NCI-H748 treated with DMSO at 0.1 percent for 48 hours (cell line): ENCODE measurements at places on chromosomes 3 and 15.
A peak's percentile ranks its signal among the peaks of the same experiment; 100 is the strongest.

- no peak for DNase-seq
These were observed 11.6 kb downstream of the PDCD10 start for GRCh38 chr3:167723025-167723512.

DNA sequence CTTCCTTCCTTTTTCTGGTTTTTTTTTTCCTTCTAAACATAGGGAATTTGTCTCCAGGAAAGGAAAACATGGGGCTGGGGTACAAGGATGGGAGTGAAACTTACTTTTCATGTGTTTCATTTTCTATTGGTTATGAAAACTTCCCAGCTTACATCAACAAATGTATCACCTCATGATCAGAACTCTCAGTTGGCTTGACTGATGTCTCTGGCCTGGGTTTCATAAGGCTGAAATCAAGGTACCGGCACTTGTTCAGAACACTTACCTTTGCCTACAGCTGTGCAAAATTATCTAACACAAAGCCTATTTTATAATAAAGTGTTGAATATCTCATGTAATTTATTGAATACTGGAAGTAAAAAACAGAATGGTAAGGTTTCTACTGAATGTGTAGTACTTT, 91.8 kb upstream of the STT3B start:
- DNase-seq: no peak

DNA sequence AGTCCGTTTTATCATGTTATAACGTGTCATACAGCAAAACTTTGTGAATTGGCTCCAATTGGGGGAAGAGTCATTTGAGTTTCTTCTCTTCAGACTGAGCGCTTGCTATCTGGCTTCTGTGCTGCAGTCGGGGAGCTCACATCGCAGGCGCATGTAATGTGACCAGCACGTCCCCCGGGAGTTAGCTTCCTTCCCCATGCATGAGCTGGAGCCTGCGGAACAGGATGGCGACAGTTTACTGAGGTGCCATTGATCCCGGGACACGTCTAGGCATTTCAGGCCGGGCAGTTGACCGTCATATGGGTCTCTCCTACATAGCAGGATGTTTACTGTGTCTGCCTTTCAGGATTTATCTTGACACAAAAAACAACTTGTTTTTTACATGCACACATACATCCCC, 44.8 kb downstream of the CMTM8 start:
- no peak for DNase-seq

DNA sequence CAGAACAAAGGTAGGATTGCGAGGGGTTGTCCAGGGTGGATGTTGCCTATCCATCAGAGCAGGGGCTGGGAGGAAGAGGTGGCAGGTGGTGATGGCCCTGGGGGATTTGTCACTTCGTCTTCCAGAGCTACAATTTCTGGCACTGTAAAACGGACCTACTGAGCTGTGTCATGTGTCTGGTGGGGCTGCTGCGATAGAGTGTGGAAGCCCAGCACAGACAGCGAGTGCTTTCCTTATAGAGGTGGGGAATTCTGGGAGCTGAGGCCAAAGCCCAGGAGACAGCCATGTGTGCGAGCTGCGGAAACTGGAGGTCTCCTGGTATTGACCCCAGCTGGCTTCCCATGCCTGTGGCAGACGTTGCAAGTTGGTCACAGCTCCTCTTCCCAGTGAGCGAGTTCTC, 61.2 kb upstream of the SEC22A start:
- DNase-seq: no peak

- no peak for DNase-seq
These were observed 320.6 kb upstream of the KCNH8 start for GRCh38 chr3:18827664-18828063.

GRCh38 chr15:73654659-73655058, 21.5 kb upstream of the NPTN start:
- no peak for DNase-seq

GRCh38 chr3:94405258-94406035, 342.6 kb downstream of the NSUN3 start:
- DNase-seq: no peak

GRCh38 chr3:57154470-57155309, 10.5 kb downstream of the IL17RD start:
- DNase-seq: no peak

GRCh38 chr3:36957063-36957462, 12.2 kb upstream of the TRANK1 start:
- DNase-seq: no peak

DNA sequence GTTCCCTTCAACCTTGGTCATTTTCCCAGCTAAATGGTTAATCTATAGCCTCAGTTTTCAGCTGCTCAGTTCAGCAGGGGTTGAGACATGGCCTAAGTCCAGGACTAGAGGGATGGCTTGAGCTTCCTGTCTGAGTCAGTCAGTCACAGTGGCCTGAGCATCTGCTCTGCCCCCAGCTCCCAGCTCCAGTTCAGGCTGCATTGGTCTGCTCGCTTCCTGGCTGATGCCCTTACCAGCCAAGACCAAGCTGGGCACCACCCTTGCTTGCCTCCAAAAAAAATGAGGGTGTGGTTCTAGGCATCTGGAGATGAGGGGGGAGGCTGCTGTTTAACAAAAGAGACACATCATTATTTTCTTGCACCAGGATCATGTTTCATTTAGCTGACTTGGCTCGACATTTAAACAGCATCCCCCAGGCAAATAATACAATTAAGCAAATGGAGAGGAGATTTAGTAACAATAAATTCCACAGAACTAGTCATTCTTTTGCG, 70.7 kb downstream of the WNT5A start:
- peak; percentile 75 for DNase-seq

GRCh38 chr15:55530861-55531313, 22.9 kb upstream of the DNAAF4 start:
- DNase-seq: no peak

- DNase-seq: no peak
These were observed 515.0 kb downstream of the FGF12 start for GRCh38 chr3:192212335-192212734.

- no peak for DNase-seq
These were observed 68.9 kb downstream of the MYH15 start for GRCh38 chr3:108441518-108441917.

DNA sequence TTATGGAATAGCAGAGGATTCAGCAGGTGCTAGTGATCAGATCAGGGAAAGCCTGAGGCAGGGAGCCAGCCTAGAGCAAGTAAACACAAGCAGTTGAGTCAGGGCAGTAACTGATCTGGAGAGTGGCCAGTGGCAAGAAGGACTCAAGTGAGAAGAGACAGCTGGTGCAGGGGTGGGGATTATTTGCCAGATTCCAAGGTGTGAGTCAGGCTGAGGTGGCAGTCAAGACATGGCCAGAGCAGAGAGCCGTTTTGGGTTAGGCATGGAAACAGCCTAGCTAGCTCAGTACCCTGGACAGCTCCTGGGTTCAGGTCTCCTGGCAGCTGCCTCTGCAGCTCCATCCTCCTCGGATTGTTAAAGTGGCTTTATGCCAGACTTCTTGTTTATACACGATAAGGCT, 281.9 kb upstream of the ONECUT1 start:
- no peak for DNase-seq

- DNase-seq: peak; percentile 5
These were observed 211.8 kb downstream of the TP63 start for GRCh38 chr3:189842681-189843602.

DNA sequence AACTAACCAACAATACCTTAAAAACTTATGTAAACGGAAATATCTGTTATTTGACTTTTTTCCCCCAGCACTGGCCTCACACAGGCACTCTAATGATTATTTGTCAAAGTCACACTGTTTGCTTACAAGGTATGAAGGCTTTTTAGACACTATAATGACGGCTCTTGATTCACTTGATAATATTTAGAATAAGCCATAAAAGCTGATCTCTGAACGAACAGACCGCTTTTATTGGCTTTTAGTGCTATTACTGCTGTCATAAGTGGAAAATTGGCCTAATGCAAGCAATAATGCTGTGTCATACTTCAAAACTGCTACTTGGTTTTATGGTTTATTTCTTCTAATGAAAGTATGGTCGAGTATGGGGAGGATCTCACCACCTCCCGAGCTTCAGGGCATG, 35.1 kb downstream of the MDFIC2 start:
- DNase-seq: peak; percentile 91

DNA sequence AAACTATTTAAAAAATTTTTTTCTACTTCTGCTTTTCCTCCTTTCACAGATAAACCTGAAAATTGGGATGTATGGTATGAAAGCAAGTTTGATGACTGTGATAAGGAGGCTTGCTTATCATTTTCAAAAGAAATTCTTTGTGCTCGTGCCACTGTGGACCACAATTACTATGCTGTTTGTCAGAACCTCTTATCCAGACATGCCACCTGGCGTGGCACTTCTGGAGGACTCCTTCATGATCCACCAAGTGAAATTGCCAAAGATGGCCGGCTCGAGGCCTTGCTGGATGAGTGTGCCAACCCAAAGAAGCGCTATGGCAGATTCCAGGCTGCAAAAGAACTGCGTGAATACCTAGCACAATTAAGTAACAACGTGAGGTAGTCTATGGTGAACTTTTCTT, 17.8 kb downstream of the DIPK2A start:
- DNase-seq: no peak

DNA sequence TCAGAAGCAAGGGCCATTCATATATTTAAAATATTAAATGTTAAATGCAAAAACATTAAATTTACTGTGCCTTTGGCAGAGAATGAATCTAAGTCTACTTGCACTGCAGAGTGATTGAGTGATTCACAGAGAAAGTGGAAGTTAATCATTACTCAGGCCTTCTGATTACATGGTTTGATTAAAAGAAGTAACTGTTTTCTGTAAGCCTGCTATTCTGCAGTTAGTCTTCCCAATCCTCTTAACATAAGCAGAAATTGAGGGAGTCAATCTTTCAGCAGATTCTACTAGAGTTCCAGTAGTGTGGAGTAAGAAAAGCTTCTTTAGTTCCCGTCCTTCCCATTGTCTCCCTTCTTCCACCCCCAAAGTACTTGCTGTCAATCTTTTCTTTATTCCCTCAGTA, 1.5 kb downstream of the NLGN1 start:
- DNase-seq: no peak

DNA sequence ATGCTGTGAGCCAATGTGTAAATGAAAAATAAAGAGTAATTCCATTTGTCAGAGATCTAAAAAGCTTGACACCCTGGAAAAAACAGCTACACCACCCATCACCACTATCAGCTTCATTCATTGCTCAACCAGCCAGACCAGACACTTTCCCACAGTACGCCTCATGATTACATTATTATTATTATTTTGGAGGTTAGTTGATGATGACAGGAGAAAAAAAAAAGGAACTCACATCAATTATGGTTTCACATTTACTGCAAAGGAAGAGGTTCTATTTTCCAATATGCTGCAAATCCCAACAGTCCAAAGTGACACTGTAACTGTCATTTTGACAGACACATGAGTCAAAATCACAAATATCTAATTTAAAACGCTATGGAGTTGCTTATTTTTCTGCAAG, 134.7 kb upstream of the TSC22D2 start:
- DNase-seq: no peak

GRCh38 chr3:64691051-64691450, 3.3 kb upstream of the ADAMTS9 start:
- no peak for DNase-seq

DNA sequence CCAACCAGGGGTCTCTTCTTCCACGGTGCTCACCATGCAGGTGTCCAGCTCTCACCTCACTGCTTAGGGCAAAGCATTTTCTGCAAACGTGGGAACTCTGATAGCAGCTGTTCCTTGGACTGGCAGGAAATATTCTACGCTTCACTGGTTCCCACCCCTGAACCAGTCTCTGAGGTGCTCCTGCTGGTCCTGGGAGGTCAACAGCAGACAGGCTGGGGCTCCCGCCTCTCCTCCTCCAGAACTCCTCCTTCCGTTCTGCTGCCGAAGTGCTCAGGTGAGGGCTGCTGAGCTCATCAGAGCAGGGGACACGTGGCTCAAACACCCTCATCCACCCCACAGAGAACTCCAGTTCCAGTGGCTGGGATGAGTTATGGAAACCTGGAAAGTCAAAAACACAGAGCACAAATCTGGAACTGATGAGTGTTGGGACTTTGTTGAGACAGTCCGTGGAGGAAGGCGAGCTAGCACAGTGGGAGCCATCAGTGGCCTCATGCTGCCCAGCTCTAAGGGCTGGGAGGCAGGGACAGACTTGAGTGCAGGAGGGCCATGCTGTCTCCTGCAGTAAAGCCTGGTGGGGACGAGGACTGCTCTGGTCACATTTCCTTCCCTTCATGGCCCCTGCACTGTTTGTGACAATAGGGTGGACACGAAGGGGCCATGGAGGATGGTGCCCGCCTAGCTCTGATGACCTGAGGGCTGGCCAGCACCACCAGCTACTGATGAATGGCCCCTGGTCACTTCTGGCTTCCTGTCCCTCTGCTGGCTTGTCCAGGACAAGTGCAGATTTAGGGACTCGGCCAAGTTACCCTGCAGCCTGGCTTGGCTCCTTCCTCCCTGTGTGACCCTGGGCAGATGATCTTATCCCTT, 137.8 kb downstream of the KLF13 start:
- no peak for DNase-seq

DNA sequence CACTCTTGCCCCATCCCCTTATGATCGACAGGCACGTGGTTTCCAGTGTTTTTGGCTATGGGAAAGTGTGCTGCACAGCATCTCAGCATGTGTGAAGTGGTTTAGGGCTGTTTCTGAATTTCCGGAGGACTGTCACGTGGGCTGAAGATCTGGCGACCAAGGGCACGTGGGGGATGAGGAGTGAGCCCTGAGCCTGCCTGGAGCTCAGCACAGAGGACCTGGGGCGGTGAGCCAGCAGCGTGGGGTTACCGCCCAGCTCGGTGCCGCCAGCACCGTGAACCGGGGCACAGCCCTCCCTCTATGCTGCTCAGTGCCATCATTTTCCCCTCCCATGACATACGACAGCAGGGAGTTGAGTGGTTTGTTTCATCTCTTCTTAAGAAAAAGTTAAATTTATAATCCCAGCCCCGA, 150.2 kb downstream of the DNAJB8 start:
- no peak for DNase-seq

GRCh38 chr15:80893777-80894176, 95.8 kb downstream of the MESD start:
- no peak for DNase-seq

DNA sequence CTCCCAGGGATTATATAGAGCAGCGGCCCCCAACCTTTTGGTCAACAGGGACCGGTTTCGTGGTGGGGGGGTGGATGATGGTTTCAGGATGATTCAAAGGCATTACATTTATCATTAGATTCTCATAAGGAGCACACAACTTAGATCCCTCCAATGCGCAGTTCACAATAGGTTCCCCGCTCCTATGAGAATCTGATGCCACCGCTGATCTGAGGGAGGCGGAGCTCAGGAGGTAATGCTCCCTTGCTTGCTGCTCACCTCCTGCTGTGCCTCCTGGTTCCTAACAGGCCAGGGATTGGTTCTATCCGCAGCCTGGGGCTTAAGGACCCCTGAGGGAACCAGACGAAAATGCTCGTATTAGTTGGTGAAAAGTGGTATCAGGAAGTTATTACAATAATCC, 1.3 kb upstream of the HACD2 start:
- peak; percentile 27 for DNase-seq

GRCh38 chr3:124137216-124137615, 145.3 kb upstream of the ROPN1 start:
- DNase-seq: peak; percentile 93

- no peak for DNase-seq
These were observed 9.7 kb upstream of the LARP6 start for GRCh38 chr15:70863450-70864218.

- DNase-seq: no peak
These were observed 9.7 kb upstream of the DCLK3 start for GRCh38 chr3:36774052-36774451.
